CD4-positive, alpha-beta T cell (primary cell): ENCODE measurements at places on chromosomes 7 and 10. TPM values are rescaled to one million over a fixed set of nuclear protein-coding genes. Genes with fewer than 3 reads are reported as not detected.

Gene RHOBTB1
- total RNA-seq, result not detected

Gene PCDH15
- not detected for total RNA-seq

Gene CNTNAP2
- total RNA-seq, result not detected

Gene VSTM4
- total RNA-seq, result 0.05 TPM

Gene FAM13C
- total RNA-seq, result not detected

GRCh38 chr7:73758581-73759138 lies 11.4 kb downstream of the CLDN3 start:
- no peak overlapping the region for H3K27ac ChIP-seq
- no peaks in the 10 kb centered on the region for H3K27me3 ChIP-seq
- H3K4me3 ChIP-seq, result no peak overlapping the region
- no peak for DNase-seq

DNA sequence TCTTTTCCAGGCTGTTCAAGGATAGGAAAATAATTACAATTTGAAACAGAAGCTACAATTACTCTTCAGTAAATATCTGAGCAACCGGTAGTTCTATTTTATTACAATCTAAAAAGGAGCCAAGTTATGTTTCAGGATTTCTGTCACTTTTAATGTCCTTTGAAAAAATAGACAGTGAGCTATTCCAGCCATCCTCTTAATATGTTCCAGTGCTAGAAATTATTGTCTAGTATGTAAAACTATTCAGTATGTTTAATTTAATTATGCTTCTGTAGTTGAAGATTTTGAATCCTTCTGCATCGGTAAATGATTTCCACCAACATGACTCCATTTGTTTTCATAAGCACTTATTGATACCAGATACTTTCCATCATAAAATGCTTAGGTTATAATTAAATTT lies 129.6 kb upstream of the SEMA3D start:
- no peak overlapping the region for H3K4me3 ChIP-seq
- no peaks in the 10 kb centered on the region for H3K36me3 ChIP-seq
- no peak overlapping the region for H3K27ac ChIP-seq
- DNase-seq, result no peak
- H3K27me3 ChIP-seq, result no peaks in the 10 kb centered on the region

- H3K4me1 ChIP-seq, result no peaks in the 10 kb centered on the region
- H3K36me3 ChIP-seq, result no peaks in the 10 kb centered on the region
- H3K4me3 ChIP-seq, result no peak overlapping the region
- no peaks in the 10 kb centered on the region for H3K27me3 ChIP-seq
- DNase-seq, result no peak
These were observed 707.2 kb upstream of the CELF2 start for GRCh38 chr10:10310498-10310897.

GRCh38 chr7:30850426-30850825 lies 61.2 kb upstream of the AQP1 start:
- H3K4me3 ChIP-seq, result no peak overlapping the region
- H3K36me3 ChIP-seq, result no peaks in the 10 kb centered on the region
- no peak overlapping the region for H3K27ac ChIP-seq
- no peaks in the 10 kb centered on the region for H3K27me3 ChIP-seq

GRCh38 chr10:132181691-132182425 lies 4.9 kb upstream of the DPYSL4 start:
- H3K27me3 ChIP-seq, result peaks cover 13% of the 10 kb centered on the region
- H3K36me3 ChIP-seq, result no peaks in the 10 kb centered on the region
- DNase-seq, result no peak

- DNase-seq, result no peak
- H3K27me3 ChIP-seq, result peaks cover 41% of the 10 kb centered on the region
- H3K4me3 ChIP-seq, result no peak overlapping the region
- no peaks in the 10 kb centered on the region for H3K4me1 ChIP-seq
- H3K27ac ChIP-seq, result no peak overlapping the region
These were observed 1.9 kb downstream of the VWC2 start for GRCh38 chr7:49775065-49775948.

GRCh38 chr7:34772296-34772938 lies 114.4 kb downstream of the NPSR1 start:
- H3K4me3 ChIP-seq, result no peak overlapping the region
- no peak overlapping the region for H3K27ac ChIP-seq
- H3K36me3 ChIP-seq, result no peaks in the 10 kb centered on the region
- H3K27me3 ChIP-seq, result no peaks in the 10 kb centered on the region

- H3K4me1 ChIP-seq, result no peaks in the 10 kb centered on the region
- DNase-seq, result no peak
- no peak overlapping the region for H3K27ac ChIP-seq
- peaks cover 5% of the 10 kb centered on the region for H3K36me3 ChIP-seq
- H3K27me3 ChIP-seq, result no peaks in the 10 kb centered on the region
These were observed 77.3 kb upstream of the RPA3 start for GRCh38 chr7:7795630-7796121.

DNA sequence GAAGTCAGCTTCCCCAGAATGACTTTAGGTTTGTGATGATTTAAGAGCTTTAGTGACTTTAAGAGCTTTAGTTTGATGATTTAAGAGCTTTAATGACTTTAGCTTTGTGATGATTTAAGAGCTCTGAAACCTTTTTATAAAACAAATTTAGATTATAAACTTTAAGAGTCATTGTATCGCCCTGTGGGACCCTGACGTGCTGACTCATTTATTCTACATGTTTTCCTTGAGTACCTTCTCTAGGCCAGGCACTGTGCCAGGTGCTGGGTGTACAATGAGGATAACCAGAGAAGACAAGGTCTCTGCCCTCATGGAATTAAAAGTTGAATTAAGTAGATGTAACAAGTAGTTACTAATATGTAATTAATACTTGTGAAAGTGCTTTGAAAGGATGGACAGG lies 45.4 kb downstream of the CNNM1 start:
- peaks cover 7% of the 10 kb centered on the region for H3K27me3 ChIP-seq
- H3K36me3 ChIP-seq, result no peaks in the 10 kb centered on the region
- H3K4me1 ChIP-seq, result no peaks in the 10 kb centered on the region
- H3K4me3 ChIP-seq, result no peak overlapping the region

- no peak overlapping the region for H3K4me3 ChIP-seq
- H3K4me1 ChIP-seq, result peaks cover 30% of the 10 kb centered on the region
- no peaks in the 10 kb centered on the region for H3K27me3 ChIP-seq
- H3K27ac ChIP-seq, result no peak overlapping the region
- no peaks in the 10 kb centered on the region for H3K36me3 ChIP-seq
These were observed 308.8 kb downstream of the RNLS start for GRCh38 chr10:88274286-88274685.

DNA sequence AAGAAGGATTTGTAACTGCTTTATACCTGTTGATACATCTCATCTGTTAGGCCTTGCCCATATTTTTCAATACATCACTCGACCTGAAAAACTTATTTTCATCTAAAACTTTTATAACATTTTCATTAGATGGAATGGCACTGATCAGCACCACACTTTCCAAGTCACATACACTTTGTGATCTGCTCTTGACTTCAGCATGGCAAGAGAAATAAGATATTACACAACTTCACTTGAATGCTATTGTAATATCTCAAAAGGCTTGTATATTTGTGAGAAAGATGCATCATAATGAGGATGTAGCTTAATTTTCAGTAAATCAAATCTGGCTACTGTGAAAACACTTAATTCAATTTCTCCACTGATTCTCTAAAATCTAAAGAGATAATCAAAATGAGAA lies 126.2 kb downstream of the MICU1 start:
- no peaks in the 10 kb centered on the region for H3K36me3 ChIP-seq
- no peak overlapping the region for H3K4me3 ChIP-seq
- no peaks in the 10 kb centered on the region for H3K27me3 ChIP-seq
- DNase-seq, result no peak
- no peak overlapping the region for H3K27ac ChIP-seq

DNA sequence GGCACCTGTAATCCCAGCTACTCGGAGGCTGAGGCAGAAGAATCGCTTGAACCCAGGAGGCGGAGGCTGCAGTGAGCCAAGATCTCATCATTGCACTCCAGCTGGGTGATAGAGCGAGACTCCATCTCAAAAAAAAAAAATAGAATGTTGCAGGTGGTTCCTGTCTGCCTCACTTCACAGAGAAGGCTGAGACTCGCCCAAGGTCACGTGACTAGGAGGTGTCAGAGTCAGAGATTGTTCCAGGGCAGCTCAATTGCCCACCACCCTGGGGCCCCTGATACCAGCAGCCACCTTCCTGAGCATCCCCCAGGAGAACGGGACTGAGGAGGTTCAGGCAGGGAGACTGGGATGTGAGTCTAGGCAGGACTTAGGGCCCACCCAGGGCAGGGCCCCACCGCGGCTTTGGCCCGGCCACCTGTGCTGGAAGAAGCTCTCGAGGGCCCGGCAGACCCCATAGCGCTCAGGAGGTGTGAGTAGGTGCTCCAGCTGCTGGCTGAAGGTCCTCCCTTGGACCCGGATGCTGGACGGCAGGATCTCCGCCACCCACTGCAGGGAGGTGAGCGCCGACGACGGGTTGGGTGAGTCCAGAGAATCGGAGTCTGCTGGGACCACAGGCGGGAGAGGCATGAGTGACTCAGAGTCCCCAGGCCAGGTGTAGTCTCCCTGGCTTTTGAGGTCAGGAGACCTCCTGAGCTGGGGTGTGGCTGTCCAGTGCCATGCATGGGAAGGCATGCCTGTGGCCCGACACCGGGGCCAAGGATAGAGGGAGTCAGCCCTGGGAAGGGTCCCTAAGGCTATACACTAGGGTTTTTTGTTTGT lies 30.9 kb downstream of the GRID2IP start:
- no peaks in the 10 kb centered on the region for H3K36me3 ChIP-seq
- H3K4me3 ChIP-seq, result no peak overlapping the region
- H3K27me3 ChIP-seq, result no peaks in the 10 kb centered on the region
- no peak for DNase-seq
- peaks cover 7% of the 10 kb centered on the region for H3K4me1 ChIP-seq

DNA sequence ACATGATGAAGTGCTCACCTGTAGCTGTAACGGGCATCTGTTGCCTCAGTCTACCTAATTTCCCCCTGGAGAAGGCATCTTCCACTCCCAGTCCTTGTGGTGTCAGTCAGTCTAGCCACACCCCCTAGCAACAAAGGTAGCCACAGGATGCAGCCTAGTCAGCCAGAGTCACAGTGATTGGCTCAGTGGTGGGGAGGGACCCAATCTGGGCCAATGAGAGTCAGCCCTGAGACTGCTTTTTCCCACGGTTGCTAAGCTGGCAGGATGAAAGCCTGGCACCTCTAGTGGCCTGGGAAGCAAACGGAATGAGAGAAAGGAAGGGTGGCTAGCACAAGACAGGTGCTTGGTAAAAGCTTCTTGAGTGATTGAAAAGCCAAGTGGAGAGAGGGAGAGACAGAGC lies 118.6 kb downstream of the SH3PXD2A start:
- no peak for DNase-seq
- no peak overlapping the region for H3K27ac ChIP-seq
- no peak overlapping the region for H3K4me3 ChIP-seq

DNA sequence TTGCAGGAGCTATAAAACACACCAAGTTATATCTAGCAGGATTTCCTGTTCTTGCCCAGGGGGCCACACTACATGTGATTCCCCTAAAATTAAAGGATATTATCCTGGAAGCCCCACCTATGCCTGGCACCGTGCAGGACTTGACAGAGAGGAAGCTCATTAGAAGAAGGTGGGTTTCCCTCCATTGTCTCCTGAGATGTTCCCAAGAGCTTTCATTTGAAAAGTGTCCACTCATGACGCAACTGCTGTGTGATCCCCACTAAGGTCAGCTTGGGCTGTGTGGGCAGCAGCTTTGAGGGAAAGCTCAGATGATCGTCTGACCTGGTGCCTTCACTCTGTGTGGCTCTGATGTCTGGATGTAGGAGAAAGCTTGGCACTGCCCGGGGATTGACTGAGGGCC lies 53.5 kb downstream of the RAMP3 start:
- DNase-seq, result no peak
- H3K36me3 ChIP-seq, result no peaks in the 10 kb centered on the region
- peaks cover 7% of the 10 kb centered on the region for H3K27me3 ChIP-seq
